Activated naive CD8-positive, alpha-beta T cell treated with anti-CD3 and anti-CD28 coated beads, Interleukin-2, amount 50 U/mL, for 16 hours (primary cell): ENCODE measurements at places on chromosomes 4 and X.

DNA sequence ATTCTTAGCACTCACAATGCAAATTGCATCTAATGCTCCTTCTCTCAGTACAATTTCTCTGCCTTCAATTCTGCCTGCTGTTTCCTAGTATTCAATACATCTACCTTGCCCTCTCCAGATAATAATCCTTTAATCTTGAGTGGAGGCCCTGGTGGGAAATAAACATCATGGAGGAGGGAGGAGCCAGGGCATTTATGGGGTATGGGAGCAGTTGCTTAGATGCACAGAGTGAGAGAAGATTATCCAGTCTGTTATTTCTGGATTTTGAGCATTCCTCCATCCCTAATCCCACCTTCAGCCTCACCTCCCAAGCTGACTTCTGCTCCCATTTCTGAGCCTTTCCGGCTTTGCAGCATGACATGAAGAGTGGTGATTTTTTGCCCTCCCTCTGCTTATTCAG, 127.9 kb upstream of the PPP3CA start:
- DNase-seq = no peak

GRCh38 chr4:61628282-61628681, 428.2 kb downstream of the ADGRL3 start:
- no peak for DNase-seq

GRCh38 chr4:109164011-109164410, 138.4 kb downstream of the COL25A1 start:
- no peak for DNase-seq

DNA sequence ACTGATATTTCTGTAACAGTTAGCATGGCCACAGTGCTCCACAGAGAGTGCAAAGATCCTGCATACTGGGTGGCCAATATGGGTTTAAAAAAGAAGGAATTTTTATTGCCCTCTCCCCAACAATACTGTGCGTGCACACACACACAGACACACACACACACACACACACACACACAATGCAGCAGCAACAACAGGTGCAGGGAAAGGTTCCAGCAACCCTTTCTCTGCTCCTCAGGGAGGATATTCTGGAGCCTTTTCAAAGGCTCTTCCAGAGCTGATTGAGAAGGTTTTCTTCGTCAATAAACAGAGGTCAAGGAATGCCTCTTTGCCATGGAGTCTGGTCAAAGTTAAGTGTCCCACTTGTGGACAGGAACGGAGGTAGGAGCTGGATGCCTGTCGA, 84.8 kb upstream of the ZFP42 start:
- no peak for DNase-seq

DNA sequence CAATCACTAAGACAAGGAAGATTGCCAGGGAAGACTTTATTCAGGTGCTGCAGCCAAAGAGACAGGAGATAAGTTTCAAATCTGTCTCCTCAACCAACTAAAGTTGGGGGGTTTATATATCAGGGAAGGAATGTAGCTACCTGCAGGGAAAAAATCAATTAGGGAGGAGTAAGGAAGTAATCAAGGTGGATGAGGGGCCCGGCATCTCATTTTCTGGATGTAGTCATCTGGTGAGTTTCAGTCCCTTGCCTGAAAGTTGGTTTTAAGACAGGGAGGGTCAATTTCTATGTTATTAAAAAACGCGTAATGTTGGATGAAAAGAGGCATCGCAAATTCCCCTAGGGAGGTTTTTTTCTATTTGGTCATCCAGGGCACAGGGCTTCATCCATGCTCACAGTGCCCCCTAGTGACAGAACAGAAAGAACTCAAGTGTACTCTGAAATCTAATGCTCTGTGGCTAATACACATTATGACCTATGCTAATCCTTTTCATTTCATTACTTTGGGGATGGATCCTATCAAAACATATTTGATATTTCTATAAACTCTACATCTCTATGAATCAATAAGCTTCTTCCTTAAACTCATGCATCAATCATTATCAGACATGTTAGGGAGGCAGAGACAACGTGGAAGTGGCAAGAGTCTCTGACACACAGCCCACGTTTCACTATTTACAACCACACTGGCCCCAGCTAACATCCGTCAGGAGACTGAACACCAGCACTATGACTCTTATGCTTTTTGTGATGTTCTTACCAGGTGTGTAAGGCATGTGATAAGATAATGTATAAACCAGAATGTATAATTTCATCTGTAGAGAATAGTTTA, 1577.0 kb upstream of the TENM3 start:
- DNase-seq = no peak

DNA sequence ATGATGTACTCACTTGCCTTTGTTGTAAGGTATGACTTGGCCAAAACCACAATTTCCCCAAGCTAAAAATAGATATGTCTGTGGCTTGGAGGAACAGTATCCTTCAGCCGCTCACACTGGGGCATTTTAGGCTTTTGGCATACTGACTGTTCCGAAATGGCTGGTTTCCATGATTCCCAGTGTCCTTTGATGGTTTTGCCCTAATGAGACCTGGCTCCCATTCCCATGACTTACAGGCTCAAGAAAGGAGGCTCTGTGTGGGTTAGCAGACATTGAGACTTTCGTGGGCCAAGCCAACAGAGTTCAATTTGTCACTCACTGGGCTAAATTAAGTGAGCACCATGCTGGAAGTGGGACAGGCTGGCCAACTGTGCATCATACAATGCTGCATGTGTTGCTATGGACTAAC, 150.6 kb downstream of the CEP135 start:
- no peak for DNase-seq

DNA sequence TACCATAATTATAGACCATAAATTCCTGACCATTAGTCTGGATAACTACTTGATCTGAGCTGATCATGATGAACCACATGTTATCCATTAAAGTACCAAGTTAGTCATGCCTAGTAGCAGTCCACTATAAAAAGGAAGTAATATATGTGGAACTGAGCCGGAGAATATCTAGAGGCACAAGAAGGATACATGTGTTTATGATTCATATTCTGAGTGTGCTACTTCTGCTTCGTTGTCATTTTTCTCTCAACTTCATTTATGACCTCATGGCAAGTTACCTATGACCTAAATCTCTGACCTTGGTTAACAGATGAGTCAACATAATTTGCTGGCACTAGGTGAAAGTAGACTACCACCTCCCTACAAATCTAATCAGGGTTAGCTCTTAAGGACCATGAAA, 56.5 kb upstream of the ANKRD17 start:
- DNase-seq = no peak

- DNase-seq = no peak
Observed at GRCh38 chr4:151940291-151940690, 179.5 kb upstream of the GATB start.

GRCh38 chr4:38091636-38092035, 131.4 kb downstream of the PTTG2 start:
- DNase-seq = no peak

GRCh38 chr4:184907216-184907615, 81.4 kb upstream of the ACSL1 start:
- DNase-seq = no peak

- no peak for DNase-seq
Observed at GRCh38 chr4:98542011-98542410, 116.4 kb downstream of the TSPAN5 start.

DNA sequence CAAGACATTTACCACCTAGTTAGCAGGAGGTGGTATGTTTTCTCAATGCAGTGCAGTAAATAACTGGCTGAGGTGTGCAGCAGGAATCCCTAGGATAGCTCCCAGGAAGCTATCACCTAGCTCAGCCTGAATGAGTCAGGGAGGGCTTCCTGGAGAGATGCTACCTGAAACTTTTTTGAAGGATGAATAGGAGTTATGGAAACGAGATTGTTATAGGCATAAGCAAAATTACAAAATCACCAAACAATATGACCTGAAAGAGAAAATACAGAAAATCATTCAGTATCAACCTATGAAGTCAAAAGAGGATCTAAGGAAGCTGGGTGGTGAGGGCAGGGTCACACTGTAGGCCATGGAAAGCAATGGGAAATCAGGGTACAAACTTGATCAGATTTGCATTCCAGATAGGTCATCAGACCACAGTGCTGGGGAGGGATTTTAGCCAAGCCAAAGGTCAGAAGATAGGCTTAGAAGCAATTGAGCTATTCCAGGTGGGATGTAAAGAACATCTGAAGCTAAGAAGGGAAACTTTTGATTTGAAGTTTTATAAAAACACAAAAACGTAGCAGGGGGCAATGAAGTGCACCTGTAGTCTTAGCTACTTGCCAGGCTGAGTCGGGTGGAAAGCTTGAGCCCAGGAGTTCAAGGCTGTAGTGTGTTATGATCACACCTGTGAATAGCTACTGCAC, 11.3 kb downstream of the AREG start:
- no peak for DNase-seq

DNA sequence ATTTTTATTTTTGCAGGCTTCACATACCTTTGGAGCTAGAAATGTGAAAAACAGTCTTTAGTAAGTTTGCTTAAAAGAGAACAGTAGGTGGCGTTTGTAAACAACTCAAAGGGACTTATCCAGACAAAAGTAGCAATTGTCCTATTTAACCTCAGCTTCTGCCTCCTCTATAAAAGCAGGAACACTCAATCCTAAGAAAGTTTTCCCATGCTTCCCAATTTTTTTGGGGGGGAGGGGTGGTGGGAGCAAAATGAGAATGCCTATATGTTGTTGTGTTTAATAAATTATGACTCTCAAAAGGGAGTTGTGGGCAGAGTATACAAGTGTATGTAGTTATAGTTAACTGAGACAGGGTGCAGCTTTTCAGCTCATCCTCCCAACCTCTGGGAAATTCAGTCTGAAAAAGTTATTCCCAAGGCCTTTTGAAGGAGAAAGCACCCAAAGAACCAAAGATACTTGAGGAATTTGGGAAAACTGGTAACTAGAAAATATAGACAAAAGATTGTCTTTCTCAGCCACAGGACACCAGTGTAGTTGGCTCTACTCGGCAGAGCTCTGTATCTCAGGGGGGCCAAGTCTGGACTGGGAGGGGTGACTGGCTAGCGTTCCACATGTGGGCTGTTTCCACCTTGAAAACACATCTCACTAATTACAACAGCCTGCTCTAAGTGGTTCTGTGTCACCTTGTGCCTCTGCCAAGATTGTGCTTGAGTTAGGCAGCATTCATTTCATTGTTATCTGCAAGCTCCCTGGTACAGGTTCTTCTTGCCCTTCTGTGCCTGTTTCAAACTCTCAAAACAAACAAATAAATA, 2.8 kb downstream of the SFRP2 start:
- DNase-seq = no peak

- DNase-seq = no peak
Observed at GRCh38 chrX:69065451-69065850, 99.8 kb downstream of the PJA1 start.

DNA sequence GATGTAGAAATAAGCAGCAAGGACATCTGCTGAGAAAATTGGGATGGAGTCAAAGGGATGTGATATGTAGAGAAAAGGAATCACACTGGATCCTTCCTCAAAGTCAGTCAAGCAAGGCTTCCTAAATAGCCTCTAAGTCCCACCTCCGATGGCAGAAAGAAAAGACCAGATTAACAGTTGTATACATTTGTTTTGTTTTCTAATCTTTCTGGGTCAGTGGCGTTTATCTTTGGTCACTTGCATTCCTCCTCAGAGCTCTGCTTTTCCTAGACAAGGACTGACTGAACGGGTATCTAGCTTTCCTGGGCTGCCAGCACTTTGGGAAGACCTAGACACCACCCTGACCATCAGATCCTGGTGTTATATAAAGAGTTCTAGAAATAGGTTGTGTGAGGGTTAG, 23.2 kb downstream of the PACRGL start:
- no peak for DNase-seq

DNA sequence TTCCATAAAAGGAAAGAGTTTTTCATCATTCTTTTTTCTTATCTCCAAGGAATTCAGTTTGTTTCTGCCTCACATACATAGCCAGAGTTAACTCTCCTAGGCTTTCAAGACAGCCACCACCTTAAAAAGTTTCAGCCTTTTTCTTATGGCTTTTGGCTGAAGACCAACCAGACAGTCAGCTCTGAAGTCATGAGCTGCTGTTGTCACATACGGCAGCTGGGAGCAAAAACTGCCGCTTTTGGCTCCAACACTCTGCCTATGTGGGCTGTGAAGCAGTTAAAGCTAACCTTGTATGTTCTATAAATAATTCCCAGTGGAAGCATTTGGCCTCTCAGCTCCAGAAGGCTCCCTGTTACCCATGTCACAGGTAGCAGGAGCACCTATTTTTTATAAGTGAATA, 104.1 kb downstream of the KLHL4 start:
- no peak for DNase-seq

DNA sequence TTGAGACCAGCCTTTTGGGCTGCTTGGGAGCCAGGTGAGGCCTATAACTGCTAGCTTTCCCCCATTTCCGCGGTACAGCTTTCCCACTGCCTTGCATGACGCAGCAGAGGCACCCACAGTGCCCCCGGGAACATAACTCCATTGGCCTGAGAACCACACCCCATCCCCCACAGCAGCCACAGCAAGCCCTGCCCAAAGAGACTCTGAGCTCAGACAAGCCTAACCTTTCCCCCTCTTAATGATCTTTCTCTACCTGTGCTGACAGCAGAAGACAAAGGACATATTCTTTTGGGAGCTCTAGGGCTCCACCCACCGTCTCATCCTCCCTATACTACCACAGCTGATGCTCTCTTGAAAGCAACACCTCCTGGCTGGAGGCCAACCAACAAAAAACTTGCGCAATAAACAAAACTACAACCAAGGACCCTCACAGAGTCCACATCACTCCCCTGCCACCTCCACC, 114.8 kb downstream of the FANCB start:
- no peak for DNase-seq

DNA sequence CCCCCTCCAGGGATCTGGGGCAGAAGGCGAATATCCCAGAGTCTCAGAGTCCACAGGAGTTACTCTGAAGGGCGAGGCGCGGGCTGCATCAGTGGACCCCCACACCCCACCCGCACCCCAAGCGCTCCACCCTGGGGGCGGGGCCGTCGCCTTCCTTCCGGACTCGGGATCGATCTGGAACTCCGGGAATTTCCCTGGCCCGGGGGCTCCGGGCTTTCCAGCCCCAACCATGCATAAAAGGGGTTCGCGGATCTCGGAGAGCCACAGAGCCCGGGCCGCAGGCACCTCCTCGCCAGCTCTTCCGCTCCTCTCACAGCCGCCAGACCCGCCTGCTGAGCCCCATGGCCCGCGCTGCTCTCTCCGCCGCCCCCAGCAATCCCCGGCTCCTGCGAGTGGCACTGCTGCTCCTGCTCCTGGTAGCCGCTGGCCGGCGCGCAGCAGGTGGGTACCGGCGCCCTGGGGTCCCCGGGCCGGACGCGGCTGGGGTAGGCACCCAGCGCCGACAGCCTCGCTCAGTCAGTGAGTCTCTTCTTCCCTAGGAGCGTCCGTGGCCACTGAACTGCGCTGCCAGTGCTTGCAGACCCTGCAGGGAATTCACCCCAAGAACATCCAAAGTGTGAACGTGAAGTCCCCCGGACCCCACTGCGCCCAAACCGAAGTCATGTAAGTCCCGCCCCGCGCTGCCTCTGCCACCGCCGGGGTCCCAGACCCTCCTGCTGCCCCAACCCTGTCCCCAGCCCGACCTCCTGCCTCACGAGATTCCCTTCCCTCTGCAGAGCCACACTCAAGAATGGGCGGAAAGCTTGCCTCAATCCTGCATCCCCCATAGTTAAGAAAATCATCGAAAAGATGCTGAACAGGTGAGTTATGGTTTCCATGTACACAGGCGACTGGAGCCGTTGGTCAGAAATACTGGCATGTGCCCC, at the start of gene CXCL1:
TSS of gene CXCL1 (plus strand) at position 264 of the 926 bp plus-strand sequence. CDS start at position 342, 78 bp downstream.
- no peak for DNase-seq
